ENCODE measurements at places on chromosomes 13 and 19.

DNA sequence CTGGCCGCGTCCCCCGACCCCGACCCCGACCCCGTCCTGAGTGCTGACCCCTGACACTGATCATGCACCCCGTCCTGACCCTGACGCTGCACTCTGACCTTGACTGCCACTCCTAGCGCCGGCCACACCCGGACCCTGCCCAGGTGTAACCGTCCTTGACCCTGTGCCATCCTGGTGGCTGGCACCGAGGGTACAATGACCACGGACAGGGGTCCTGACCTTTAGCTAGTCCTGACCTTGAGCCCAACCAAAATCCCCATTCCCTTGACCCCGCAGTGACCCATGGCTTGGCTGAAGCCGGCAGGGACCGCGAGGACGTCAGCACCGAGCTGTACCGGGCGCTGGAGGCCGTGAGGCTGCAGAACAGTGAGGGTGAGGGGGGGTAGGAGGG is 25.9 kb downstream of the CLEC4M start:
- DNase-seq: no peak

DNA sequence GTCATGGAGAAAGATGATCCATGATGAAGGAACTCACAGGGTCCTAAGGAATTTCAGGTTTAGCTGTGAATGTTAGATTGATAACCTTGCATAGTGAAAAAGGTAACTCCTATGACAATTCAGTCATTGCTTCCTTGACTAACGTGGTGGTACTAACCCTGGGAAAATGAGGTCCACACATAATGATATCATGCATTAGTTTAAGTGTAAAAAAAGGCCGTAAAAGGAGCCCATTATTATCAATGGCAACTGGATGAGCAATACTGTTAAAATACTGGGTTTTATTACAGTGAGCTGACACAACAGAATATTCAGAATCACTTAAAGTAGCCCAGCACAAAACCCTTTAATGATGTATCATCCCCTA is 515.4 kb downstream of the DCT start:
- no peak for DNase-seq

- no peak for DNase-seq
These were observed 546 bp downstream of the UBXN6 start for GRCh38 chr19:4456843-4457653.

DNA sequence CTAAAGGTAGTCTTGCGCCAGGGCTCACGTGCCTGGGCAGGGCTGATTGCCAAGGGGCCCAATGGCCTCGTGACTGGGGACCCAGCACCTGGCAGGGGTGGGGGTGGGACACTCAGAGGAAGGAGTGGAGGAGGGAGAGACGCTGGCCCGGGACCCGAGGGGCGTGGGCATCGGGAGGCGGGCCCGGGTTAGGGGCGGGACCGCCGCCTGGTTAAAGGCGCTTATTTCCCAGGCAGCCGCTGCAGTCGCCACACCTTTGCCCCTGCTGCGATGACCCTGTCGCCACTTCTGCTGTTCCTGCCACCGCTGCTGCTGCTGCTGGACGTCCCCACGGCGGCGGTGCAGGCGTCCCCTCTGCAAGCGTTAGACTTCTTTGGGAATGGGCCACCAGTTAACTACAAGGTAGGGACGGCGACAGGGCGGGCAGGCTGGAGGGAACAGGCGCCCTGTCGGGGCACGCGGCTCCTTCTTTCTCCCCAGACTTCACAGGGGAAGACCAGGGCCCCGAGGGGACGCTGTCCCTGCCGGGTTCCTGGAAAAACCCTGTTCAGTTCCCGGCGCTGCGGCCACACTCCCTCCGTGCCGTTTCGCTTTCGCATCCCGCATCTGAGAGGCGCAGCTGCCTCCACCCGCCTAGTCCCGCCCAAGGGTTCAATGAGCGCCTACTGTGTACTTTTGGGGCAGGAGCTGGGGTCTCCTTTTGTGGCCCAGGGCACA is at the start of gene IFI30:
Gene IFI30 (plus strand): TSS at position 242 of the 717 bp plus-strand sequence. CDS start 29 bp downstream, at position 271.
- DNase-seq: peak; percentile 47

GRCh38 chr19:38700350-38700901 is 43.8 kb downstream of the CAPN12 start:
- DNase-seq: no peak

GRCh38 chr13:95660981-95661581 is 15.9 kb upstream of the DNAJC3 start:
- DNase-seq: no peak

DNA sequence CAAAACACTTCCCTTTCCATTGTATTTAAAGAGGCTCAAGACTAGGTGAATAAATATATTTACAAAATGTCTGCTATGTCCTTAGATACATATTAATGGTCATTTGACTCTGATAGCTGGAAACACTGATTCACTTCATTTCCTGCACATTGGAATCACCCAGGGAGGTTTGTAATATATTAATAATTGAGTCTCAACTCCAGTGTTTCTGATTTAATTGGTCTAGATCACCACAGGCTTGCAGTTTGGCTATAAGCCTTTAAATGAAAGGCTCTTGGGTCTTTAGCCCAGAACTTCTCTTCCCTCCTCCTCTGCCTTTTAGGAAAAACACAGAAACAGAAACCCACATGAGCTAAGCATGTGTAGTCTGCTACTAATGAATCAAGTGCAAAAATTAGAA is 378.0 kb downstream of the TBC1D4 start:
- no peak for DNase-seq

DNA sequence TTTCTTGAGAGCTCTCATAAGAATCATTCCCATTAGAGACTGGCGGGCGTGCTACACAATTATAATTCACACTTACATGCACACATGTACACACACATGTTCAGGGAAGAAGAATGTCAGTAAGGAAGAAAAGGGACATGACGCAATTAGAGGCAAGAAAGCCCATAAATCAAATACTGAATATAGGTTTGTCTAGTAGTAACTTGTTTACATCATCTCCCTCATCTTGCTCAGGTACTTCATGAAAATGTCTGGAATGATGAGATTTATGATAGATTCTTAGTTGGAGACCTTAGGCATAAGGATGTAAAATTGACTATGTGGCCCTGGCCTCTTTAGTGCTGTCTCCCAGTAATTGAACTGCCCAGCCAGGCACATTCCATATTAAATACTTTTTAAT is 628.0 kb upstream of the PCDH20 start:
- no peak for DNase-seq

- no peak for DNase-seq
These were observed 418.2 kb downstream of the KLF12 start for GRCh38 chr13:73715911-73716510.

DNA sequence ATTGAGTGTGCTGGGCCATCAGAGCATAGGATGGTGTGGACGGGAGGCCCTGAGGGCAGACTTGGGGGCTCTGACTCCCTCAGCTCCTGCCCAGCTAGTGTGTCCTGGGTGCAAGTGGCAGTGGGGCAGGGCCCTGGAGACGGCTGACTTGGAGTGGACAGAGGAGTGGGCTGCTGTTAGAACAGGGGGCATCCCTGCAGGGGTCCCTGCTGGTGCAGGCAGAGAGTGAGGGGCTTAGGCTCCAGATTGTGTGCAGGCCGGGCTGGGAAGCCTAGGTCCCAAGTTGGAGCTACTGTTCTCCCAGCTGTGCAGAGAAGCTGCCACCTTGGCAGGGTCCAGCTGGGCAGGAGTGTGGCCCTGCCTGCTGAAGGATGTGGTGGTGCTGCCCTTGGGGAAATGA is 8.6 kb downstream of the KCTD15 start:
- no peak for DNase-seq

- no peak for DNase-seq
These were observed 97.1 kb upstream of the SPATA13 start for GRCh38 chr13:24063281-24063877.

DNA sequence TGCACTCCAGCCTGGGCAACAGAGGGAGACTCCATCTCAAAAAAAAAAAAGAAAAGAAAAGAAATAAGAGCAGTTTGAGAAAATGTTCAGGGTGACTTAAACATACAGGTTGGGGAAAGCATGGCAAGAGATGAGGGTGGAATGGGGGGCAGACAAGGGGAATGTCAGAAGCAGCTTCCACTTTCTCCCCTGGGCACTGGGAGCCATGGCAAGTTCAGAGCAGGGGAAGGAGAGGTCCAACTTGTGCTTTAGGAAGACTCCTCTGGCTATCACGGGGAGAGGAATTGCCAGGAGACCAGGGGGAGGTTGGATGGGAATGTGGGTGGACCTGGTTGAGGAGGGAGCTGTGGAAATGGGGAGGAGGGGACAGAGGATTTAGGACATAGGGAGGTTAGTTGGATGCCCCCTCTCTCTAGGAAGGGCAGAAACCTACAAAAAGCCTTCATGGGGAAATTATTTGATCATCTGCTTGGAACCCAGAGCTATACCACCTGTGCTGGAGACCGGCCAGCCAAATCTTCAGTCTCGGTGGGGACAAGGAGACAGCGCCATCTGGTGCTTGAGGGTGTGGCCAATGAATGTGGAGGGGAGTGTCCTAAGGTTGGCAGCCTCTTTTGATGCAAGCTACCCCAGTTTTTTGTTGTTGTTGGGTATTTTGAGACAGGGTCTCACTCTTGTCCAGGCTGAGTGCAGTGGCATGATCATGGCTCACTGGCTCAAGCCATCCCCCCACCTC is 7.3 kb upstream of the STRN4 start:
- peak; percentile 44 for DNase-seq

DNA sequence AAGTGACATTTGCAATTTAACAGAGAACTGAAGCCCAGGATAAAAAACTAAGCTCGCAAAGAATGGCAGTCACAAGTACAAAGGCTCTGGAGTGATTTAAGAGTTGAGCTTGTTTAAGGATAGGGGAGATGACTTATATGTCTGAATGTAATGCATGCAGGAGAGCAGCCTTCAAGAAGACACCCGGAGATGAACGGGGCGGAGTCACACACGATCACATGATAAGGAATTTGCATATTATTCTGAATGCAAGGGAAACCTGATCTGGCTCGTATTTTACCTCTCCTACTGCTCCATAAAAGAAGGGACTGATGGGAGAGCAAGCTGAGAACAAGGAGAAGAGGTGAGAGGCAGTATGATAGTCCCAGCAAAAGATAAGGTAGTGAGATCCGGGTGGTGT is 12.9 kb downstream of the TBC1D4 start:
- no peak for DNase-seq

DNA sequence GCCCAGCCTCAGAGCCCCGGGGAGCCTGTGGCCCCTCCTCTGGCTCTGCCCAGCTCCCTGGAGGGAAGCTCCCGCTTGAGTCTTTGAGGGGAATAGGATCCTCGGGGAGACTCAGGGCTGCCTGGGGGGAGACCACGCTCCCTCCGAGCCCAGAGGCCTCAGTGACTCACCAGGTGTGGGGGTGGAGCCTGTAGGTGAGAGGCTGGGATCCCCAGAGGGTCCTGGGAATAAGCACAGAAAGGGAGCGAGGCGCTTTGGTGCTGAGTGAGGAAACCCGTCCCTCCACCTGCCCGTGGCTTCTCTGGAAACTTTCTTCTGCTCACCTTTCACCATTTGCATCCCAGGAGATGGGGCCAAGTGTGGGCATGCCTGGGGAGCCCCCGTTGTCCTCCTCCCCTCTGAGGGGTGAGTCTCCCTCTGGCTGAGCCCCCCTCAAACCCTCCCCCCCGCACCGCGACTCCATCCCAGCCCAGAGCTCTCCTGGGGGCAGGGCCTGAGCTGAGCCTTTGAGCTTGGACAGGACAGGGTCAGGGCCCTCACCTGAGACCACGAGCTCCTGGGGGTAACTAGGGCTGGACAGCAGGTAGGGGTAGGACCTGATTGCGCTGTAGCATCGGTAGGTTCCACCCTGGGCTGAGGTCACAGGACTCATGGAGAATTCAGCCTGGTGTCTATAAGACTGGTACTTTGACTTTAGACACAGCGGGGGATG is 2.7 kb downstream of the LILRB5 start:
- no peak for DNase-seq

Measured in activated T-cell treated with anti-CD3 and anti-CD28 coated beads for 24 hours (primary cell).